ENCODE measurements at places on chromosomes 11 and 22.

GRCh38 chr11:62974848-62975522, 9.8 kb downstream of the SLC22A6 start:
- no peak for DNase-seq

- DNase-seq = no peak
Observed at GRCh38 chr11:112024773-112025678, at the start of gene DLAT. DLAT (plus strand) TSS chr11:112025408; CDS start chr11:112025473, 65 bp downstream.

DNA sequence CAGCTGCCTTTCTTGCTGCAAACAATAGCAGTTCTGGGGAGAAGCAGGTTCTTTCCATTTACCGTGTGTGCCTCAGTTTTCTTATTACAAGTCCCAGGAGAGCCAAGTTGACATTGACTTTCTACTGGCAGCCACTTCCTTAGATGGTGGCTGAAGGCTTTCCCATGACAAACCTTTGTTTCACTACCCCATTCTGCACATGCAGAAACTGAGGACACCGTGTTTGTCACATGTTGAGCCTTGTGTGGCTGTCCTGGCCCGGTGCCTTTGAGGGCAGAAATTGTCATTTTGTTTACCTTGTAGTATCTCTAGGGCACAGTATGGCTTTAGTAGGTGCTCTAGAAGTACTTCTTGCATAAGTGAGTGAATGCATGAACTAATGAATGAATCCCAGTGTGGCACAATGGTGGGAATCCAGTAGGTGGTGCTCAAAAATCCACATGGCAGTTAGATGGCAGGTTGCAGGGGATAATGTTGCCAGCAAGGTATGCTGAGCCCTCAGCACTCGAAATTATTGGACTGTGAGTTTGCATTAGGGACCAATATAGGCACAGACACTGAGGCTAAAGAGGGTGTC, 101.6 kb downstream of the CSNK2A3 start:
- DNase-seq = no peak

- DNase-seq = no peak
Observed at GRCh38 chr11:66701432-66702240, 23.9 kb upstream of the RBM4B start.

DNA sequence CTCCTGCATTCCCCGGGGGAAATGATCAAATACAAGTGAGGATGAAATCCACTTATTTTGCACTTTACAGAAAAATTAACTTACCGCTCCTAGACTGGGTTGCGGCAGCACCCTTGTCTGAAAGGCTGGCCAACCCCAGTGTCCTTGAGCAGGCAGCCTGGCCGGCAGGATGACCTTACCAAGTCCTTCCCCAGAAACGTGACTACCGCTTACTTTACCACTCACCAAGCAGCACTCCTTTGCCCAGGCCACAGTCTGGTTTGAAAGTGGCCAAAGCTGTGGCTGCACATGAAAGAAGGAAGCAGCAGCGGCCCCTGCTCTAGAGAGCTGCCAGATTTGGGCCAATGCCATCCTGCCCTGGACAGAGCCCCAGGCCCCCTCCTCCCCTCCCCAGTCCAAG, 20.3 kb downstream of the MYH9 start:
- DNase-seq = no peak

GRCh38 chr11:113730887-113731726, 25.0 kb upstream of the TMPRSS5 start:
- no peak for DNase-seq

DNA sequence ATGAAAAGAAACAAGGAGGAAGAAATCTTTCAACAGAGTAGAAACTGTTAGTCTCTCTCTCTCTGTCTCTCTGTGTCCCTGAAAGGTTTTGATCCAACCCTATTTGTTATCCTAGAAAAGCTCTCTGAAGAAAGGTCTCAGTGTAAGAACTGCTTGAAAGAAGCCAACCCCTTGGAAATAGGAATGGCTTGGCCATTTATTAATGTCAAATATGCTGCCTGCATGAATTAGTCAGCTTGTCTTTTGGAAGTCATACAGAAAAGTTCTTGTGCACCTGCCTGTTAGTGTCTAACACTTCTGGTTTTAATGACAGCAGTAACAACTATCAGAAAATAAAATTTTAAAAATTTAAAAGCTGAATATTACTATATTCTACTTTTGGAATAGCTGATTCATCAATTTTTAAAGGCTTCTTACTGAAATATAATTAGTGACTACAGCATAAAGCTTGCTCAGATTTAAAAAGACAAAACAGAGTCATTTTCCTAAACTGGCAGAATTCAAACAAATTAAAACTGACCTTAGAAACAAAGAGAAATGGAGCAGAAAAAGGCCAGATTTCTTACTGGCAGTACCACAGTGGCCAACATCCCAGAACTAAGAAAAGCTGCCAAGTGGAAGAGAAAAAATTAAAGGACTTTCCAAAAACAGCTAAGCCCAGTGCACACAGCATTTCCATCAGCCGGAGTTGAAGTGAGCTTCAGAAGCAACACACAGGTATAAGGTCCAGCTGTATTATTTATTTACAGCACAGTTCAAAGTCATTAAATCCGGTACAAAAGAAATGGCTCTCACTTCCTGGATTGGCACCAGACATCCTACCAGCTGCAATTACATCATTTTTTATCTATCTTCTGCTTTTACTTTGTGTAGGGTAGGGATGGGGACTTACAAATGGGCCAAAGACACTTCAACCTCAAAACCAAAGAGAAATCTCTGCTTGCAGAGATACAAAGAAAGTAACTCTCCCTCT, 76.3 kb downstream of the PRCP start:
- no peak for DNase-seq

GRCh38 chr11:108253176-108253575, 30.3 kb downstream of the ATM start:
- no peak for DNase-seq

GRCh38 chr22:42560781-42561180, 7.0 kb downstream of the SERHL2 start:
- no peak for DNase-seq

- no peak for DNase-seq
Observed at GRCh38 chr11:70167723-70168404, 35.2 kb upstream of the FADD start.

DNA sequence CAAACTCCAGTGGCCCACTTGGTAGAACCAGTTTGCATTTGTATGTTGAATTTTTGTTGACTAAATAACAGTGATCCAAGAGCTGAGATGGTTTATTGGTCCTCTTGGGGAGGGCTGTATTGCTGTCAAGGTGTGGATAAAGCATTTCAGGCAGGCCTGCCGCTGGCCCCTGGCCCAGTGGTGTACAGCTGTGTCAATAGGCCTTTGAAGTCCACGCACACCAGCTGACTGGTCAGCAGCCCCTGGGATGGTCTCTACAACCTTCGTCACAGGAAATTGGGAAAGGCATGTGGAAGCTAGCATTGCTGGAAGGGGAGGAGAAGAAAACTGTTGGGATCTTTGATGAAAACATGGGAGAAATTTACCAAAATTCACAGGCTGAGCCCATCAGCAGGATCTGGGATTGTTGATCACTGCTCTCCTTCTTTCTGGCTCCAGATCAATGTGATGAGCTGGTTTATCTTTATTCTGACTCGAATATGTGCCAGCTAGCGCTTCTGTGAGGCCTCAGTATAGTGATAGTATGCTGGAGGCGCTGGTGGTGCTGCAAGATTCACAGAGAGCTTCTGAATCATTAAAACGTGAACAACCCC, 12.5 kb upstream of the E2F8 start:
- DNase-seq = no peak

DNA sequence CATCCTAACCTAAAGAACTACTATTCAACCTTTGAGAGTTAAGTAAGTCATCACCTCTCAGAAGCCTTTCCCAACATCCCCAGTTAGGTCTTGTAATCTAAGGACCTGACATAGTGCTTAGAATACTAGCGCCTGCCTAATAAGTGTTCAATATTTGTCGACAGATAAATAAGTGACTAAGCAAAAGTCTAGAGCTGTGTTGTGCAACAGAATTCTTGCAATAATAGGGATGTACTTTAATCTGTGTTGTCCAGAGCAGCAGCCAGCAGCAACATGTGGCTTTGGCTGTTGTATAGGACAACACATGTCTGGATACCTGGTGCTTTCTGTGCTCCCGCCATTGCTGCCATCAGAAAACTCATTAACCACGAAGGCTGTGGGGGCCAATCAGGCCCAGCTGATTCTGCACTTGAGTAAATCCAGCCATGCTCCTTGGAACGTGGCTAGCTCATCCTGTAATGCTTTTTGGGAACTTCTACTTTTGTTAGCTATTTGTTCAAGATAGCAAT, 66.8 kb upstream of the NTM start:
- DNase-seq = no peak

DNA sequence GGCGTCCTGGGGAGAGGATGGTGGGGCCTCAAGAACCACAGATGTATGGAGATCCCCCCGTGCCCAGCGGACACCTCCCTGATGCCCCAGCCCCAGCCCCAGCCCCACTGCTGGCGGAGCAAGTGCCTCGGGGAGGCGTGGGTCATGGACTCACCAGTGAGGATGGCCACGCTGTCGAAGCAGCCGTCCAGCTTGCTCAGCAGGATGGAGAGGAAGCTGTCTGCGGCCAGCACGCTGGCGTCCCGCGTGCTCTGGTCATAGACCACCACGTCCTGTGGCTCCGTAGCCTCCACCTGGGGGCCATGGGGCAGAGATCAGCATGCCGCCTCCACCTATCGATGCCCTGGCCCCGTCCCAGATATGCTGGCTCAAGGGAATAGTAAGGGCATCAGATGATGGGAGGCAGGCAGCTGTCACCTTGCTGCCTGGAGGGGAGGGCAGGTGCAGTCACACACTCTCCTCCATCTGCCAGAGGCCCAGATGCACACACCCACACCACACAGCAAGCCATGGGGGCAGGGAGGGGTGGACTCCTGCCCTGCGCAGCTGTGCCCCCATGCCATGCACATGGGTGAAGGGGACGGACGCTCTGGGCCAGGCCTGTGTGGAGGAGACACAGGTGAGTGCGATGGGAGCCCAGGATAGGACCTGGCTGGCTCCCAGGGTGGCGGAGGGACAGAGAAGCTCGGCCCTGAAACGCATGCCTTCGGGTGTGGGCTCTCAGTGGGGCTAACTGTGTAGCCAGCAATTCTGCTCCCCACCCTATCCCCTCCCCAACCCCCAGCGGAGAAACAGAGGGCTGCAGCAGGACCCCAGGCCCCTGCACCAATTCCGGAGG, 8.2 kb downstream of the DUSP8 start:
- DNase-seq = no peak

- no peak for DNase-seq
Observed at GRCh38 chr22:25048071-25048470, 95.6 kb downstream of the KIAA1671 start.

GRCh38 chr11:32861850-32862577, 30.6 kb upstream of the QSER1 start:
- no peak for DNase-seq

DNA sequence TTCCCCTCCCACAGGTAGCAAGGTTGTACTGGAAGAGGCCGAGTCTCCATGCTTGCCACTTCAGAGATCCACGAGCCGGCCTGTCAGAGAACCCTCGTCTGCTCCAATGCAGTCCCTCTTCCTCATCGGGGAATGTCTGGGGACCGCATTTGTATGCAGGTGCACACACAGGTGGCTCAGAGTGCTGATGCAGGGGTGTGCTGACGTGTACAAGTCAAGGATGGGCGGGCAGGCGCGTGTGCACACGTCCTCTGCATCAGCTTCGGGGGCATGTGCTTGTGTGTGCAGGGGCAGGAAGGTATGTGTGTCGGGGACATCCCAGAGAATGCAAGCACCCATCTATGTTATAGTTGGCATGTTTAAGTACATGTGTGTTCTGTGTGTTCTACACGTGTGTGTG, 49.4 kb downstream of the ELFN2 start:
- DNase-seq = no peak

- no peak for DNase-seq
Observed at GRCh38 chr11:93166862-93167261, 30.9 kb downstream of the SLC36A4 start.

DNA sequence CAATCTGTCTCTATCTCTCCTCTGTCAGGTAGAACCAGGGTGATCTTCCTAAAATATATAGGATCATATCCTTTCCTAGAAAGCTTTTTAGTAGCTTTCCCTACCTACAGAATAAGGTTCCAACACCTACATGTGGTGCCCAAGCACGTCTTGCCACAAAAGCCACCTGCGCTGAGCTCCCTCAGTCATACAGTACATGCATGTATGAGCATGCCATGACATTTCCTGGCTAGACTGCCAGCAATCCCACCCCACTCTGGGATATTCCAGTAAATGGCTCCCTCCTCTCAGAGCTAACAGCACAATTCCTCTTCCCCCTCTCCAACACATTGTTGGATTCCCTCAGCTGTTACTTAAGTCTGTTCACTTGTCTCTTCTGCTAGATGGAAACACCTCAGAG, 398.0 kb downstream of the TENM4 start:
- no peak for DNase-seq

DNA sequence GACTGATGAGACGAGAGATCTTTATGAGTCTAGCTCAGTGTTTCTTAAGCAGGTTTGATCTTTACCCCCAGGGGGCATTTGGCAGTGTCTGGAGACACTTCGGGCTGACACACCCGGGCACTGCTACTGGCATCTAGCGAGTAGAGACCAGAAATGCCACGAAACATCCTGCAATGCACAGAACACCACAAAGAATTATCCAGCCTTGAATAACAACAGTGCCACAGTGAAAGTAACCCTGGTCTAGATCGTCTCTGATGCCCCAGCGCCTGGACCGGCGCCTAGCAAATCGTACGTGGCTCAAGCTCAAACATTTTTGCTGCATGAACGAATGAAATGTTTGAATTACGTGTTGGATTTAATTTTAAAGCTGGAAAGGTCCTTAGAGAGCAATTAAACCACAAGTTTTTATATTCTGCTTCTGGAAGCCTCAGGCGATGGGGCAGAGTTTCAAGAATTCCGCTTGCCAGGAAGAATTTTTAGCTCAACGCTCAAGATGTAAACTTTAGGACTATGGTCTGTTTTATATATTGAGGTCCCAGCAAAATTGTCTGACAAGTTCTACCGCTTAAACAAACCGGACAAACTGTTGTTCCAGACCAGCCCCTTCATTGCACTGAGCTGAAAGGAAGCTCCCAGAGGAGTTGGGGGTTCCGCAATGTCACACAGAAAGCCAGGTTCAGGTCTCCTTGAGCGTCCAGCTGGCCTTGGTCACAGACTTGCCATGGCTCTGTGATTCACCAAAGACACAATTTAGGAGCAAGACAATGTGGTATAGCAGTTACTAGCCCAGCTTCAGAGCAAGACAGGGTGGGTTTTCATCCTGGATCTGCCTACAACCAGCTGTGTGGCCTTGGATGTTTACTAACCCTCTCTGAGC, 44.2 kb upstream of the SMTN start:
- no peak for DNase-seq

GRCh38 chr11:90639461-90639993, 416.7 kb upstream of the CHORDC1 start:
- no peak for DNase-seq

All from brain pericyte (primary cell).